ENCODE measurements at places on chromosomes 5 and 9. TPM values are rescaled to one million over a fixed set of nuclear protein-coding genes. Genes with fewer than 3 reads are reported as not detected.

The TNFSF15 gene
- total RNA-seq, result 1.5 TPM

The TAL2 gene
- total RNA-seq, result 0.19 TPM

DNA sequence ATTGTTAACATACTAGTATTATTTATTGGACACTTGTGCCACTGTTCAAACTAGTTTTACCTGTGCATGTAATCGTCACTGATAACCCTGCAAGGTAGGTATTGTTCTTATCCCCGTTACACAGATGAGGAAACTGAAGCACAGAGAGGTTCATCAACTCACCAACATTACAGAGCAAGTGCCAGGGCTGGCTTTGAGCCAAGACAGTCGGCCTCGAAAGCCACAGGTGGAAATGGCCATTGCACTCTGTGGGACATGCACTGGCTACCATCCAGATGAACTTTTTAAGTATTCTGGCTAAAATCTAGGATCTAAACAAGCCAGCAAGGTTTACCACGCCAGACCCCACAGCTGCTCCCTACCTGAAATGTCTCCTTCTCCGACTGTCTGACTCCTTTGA is 57.9 kb downstream of the TEX10 start:
- no peak overlapping the region for H3K4me3 ChIP-seq
- peaks cover 69% of the 10 kb centered on the region for H3K36me3 ChIP-seq
- H3K27me3 ChIP-seq, result no peaks in the 10 kb centered on the region
- no peak for DNase-seq
- no peaks in the 10 kb centered on the region for H3K4me1 ChIP-seq
- no peak overlapping the region for H3K27ac ChIP-seq

- no peak overlapping the region for H3K4me3 ChIP-seq
- no peak for DNase-seq
- no peaks in the 10 kb centered on the region for H3K27me3 ChIP-seq
- no peaks in the 10 kb centered on the region for H3K4me1 ChIP-seq
Measured at GRCh38 chr5:155025895-155026294, 12.3 kb downstream of the KIF4B start.

GRCh38 chr9:28158451-28158850 is 585.2 kb upstream of the C9orf72 start:
- no peak for DNase-seq
- H3K4me1 ChIP-seq, result no peaks in the 10 kb centered on the region
- H3K4me3 ChIP-seq, result no peak overlapping the region
- H3K27me3 ChIP-seq, result no peaks in the 10 kb centered on the region
- no peak overlapping the region for H3K27ac ChIP-seq

DNA sequence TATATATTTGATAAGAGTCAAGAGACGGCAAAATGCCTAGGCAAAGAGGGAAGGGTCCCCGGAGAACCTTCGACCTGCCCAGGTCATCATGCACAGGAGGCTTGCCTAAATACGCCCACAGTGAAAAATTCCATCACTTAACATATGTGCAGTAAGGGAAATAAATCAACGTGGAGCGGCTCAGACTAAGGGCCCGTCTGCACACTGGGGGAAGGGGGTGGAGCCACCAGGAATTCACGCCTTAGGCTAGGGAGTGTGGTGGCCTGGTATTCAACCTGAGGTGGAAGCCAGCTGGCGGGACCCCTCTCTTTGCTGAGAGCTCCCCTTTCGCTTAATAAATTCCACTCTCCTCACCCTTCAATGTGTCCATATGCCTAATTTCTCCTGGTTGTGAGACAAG is 8.3 kb downstream of the PTBP3 start:
- H3K27me3 ChIP-seq, result no peaks in the 10 kb centered on the region
- no peak for DNase-seq
- peaks cover 3% of the 10 kb centered on the region for H3K36me3 ChIP-seq
- H3K4me3 ChIP-seq, result no peak overlapping the region
- H3K27ac ChIP-seq, result no peak overlapping the region

All from thymus (tissue), 14 donors.